ENCODE measurements at places on chromosomes 1 and 21.

GRCh38 chr1:43284065-43284464 lies 1.3 kb downstream of the C1orf210 start:
- DNase-seq = no peak

DNA sequence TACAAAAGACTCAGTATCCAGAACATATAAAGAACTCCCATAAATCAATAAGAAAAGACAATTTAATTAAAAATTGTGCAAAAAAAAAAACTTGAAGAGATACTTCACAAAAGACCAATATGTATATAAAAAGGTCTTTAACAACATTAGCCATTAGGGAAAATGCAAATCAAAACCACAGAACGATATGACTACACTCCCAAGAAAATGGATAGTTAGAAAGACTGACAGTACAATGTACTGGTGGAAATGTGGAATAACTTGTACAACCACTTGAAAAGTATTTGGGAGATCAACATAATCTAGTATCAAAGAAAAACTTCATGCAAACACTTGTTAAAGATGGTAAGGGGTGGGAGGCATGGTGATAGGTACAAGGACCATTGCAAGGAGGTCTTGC lies 3.9 kb upstream of the CLCA1 start:
- DNase-seq = no peak

DNA sequence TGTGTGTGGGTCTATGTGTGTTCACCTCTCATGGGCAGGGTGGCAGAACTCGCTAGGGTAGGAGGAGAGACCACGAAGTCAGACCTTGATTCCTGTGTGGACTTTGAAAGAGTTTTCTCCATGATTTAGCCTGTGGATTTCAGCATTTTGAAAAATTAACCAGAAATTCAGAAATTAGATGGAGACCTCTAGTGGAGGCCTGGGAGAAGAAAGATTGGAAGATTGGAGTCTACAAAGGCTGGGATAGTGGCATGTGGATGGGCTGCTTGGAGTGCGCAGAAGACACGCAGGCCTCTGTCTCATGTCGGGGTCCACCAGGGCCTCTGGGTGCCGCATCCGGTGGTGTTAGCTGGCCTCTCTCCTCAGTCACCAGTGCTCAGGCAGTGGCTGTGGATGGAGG lies 18.9 kb upstream of the IGSF5 start:
- no peak for DNase-seq

DNA sequence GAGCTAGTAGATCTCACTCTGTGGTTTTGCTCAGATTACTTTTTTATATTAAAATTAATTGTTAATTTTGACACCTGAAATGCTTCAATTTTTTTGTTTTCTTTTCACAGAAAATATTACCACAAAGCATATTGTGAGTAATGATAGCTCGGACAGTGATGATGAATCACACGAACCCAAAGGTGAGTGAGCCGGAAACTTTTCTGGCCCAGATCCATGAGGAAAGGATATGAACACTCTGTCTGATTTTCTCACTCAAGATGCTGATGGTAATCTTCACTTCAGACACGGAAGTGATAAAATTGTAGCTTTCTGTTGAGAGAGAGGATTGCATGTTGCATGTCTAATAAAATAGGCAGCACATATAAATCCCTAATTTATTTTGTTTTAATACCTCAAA lies 121.8 kb downstream of the PLA2G4A start:
- no peak for DNase-seq

DNA sequence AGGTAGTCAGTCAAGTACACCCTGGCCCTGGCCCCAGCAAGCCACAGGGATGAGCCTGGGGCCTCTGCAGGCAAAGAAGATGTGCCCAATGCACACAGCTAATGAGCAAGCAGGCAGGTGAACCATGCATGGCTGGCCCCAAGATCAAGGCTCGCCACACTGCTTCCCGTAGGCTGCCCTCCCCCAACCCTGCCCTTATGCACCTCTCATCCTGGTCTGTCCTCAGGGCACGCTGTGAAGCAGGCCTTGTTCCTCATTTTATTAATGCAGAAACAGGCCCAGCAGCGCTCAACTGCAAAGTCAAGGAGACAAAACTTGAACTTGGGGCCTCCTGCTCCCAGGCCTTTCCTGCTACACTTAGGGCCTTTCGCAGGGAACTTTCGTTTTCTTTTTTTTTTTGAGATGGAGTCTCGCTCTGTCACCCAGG lies 35.6 kb upstream of the ID3 start:
- DNase-seq = no peak

- DNase-seq = no peak
Measured at GRCh38 chr1:50701706-50702317, 258.3 kb downstream of the FAF1 start.

GRCh38 chr1:154813300-154813816 lies 56.7 kb downstream of the KCNN3 start:
- DNase-seq = no peak

DNA sequence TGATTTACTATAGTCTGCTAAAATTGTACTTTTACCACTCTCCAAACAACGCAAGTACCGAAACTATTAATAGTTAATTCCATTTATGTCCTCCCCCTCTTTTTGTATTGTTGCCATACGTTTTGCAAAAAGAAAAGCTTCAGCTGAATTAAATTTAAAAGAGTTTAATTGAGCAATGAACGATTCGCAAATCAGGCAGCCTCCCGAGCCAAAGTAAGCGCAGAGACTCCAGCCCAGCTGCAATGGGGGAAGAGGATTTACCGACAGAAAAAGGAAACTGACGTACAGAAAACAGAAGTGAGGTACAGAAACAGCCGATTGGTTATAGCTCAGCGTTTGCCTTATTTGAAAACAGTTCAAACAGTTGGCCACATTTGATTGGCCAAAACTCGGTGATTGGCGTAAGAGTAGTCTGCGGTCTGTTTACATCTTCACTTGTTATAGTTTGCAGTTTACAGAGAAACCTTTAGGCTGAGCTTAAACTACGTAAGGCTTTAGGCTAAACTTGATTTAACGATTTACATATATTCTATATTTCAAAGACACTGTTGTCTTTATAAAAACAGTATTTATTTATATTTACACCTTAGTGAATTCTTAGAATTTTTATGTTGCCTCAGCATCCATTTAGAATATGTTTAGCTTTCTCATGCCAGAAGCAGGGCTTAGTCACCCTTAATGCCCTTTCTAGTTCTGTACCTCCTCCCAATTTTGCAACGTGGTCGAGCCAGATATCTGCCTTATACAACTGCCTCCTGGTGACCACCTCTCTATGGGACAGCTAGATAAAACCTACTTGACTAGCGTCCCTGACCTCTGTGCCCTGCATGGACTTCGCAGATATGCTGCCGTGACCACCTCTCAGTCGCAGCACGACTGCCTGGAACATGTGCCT lies 23.8 kb downstream of the CR1 start:
- DNase-seq = no peak

DNA sequence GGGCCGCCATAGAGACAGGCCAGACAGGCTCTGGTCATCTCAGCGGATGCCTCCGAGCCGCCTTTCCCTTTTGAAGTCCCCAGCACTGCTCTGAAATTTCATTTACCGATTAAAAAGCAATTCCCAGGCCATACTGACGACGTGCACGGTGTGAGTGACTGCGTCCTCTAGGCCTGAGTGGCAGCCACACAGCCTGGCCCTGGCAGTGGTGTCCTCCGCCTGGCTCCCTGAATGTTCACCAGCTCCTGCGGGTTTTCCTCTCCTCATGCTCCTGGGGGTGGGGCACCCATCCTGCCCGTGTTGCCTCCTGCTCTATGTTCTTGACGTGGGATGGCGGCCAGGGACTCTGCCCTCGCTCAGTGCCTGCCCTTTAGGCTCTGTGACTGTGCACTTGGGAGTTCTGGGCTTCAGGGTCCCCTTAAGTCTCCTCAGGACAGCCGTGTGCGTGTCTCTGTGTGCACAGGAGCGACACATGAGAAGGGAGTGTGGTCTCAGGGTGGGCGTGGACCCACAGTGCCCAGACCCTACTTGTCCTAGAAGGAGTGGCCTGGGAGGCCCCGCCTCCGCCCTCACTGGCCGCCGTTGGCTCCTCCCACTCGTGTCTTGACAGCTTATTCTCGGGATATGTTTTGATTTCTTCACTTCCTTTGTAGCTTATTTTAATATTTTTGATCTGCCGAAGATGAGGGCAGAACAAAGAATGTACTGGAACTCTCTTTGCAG lies 3.6 kb downstream of the SKI start:
- no peak for DNase-seq

GRCh38 chr1:92583821-92584760 lies 97.4 kb upstream of the GFI1 start:
- peak; percentile 31 for DNase-seq

- DNase-seq = no peak
Measured at GRCh38 chr1:91791691-91792488, 94.1 kb downstream of the TGFBR3 start.

DNA sequence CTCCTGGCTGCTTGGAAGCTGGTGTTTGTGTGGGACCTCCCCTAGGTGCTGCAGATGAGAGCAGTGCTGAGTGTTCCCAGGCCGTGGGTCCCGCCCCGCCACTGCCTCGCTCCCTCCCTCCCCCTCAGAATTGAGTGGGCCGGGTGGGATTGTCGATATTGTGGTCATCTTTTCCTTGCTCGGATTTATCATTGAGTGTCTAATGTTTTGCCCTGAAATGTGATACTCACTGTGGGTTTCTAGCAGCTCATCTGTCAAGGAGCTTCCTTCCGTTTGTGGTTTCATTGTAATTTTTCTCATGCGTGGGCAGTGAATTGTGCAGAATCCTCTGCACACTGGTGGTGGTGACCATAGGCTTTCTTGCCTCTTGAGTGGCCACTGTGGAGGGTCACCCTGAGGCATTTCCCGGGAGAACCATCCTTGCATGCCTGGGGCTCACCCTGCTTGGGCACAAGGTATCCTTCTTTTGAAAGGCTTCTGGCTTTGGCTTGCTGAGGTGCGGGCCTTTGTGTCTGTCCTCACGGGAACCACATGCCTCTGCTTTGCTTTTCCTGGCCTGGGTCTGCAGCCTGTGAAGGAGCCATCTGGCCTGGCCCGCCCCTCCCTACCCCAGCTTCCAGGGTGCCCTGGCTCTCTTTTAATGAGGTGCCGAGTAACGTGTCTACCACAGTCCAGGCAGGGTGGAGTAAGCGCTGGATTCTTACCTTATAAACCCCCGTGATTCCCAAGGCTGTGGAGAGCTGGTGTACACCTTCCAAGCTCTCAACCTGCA lies 25.6 kb downstream of the SLX9 start:
- no peak for DNase-seq

GRCh38 chr1:156578055-156578454 lies 1.5 kb upstream of the TTC24 start:
- DNase-seq = no peak

GRCh38 chr1:82392513-82392912 lies 591.8 kb downstream of the ADGRL2 start:
- no peak for DNase-seq

DNA sequence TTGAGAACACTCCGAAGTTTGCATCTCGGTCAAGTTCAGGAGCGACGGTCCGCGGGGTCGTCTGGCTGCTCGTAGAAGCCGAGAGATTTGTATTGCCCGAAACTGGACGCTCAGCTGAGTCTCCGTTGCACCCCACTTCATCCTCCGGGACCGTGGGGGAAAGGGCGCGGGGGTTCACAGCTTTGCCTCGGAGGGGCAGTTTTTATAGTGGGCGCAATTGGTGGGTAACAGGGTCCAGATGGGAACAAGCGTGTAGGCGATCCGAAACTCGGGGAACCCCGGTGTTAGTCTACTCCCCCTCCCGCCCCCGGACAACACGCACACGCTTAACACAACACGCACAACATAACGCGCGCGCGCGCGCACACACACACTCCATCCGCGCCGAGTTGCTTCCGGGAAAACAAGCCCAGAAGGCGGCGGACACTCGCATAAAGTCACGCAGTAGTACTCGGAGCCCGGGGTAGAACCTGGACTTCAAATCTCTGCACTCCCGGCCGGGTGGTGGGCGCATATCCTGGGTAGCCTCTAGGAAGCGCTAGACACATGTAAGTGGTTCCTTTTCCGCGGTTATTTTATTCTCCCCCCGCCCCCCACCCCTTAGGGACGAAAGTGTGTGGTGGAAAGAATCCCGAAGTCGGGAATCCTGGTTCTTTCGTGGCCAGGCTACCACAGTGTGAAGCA lies 1.1 kb upstream of the JUN start:
- DNase-seq = no peak

- no peak for DNase-seq
Measured at GRCh38 chr1:29620631-29621030, 384.3 kb downstream of the PTPRU start.

DNA sequence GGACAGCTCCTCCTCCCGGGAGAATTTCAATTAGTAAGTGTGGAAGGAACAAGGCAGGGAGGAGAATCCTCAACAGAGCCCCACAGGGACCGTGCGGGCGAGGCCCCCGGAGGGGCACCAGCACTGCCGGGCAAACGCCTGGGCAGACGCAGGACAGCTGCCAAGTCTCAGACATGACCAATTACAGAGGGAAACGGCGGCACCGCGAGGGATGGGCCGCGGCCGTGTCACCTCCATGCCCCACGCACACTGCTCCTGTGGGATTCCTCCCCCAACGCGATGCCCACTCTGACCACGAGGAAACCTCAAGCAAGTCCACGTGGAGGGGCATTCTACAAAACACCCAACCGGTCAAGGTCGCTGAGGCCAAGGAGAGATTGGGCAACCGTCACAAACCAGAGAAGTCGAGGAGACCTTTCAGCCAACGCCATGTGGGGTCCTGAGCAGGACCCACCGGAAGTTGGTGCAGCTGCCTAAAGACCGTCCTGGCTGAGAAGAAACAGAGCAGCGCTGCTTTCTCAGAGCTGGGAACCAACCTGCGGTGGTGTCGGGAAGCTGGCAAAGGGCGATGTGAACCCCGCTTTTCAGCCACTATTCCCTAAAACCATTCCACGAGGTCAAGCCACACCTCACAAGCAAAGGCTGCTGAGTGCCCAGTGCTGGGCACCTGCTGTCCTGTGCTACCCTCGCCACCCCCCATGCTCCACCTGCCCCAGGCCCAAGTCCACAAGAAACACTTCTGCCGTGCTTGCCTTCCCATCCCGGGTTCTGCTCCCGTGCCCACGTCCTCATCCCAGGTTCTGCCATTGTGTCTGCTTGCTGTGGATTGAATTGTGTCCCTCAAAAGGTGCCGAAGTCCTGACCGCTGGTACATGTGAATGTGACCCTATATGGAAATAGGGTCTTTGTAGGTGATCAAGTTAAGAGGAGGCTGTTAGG lies 1.4 kb upstream of the KRTAP10-4 start:
- DNase-seq = no peak

GRCh38 chr1:4118746-4119515 lies 218.9 kb upstream of the C1orf174 start:
- DNase-seq = no peak

DNA sequence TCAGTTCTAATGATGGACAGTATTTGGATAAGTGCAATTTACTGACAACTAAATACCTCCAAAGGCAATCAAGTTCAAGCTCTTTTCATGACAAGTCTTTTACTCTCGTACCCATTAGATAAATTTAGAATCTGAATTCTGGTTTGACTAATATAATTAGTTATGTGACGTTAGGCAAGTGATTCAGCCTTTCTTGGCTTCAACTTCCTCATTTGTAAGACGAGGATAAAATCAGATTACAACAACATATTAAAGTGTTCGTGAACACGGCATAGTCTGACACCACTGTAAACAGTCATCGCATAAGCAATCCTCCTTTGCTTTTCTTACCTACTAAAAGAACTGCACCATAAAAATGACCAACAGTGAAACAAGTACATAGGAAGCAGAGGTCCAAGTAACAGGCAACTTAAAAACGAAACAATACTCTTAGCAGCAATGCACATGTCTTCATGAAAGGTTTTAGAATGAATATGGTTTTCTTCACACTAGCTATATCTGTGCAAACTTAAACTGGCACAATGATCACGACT lies 25.7 kb downstream of the COA6 start:
- no peak for DNase-seq

Data from HS-27A (cell line).